Upper lobe of left lung (tissue), 6 donors: ENCODE measurements at places on chromosomes 1 and 21. TPM values are rescaled to one million over a fixed set of nuclear protein-coding genes. Genes with fewer than 3 reads are reported as not detected.

Gene TNFRSF18
- not detected for total RNA-seq

Gene SCAMP3
- 96.1 TPM for total RNA-seq

Gene ICOSLG
- total RNA-seq = 12.6 TPM

GRCh38 chr1:28458237-28459228, 47.3 kb upstream of the RCC1 start:
- no peaks in the 10 kb centered on the region for H3K27me3 ChIP-seq
- no peak overlapping the region for H3K4me3 ChIP-seq
- DNase-seq = no peak
